ENCODE measurements at places on chromosomes 5 and 9. TPM values are rescaled to one million over a fixed set of nuclear protein-coding genes. Genes with fewer than 3 reads are reported as not detected.

TRIM7 gene
- 52.0 TPM for total RNA-seq

CAAP1 gene
- 17.8 TPM for total RNA-seq

ENHO gene
- total RNA-seq: 0.65 TPM

NMUR2 gene
- total RNA-seq: not detected

SMIM33 gene
- total RNA-seq: not detected

CCDC192 gene
- total RNA-seq: 0.70 TPM

HCN1 gene
- total RNA-seq: 0.13 TPM

NDUFS4 gene
- total RNA-seq: 66.9 TPM

SLC27A6 gene
- total RNA-seq: 0.40 TPM

PHYKPL gene
- 42.3 TPM for total RNA-seq

CNTFR gene
- 6.4 TPM for total RNA-seq

FGF18 gene
- total RNA-seq: 0.47 TPM

Measured in suprapubic skin (tissue), 4 donors.